Hematopoietic multipotent progenitor cell treated with erythropoietin and hydrocortisone succinate and interleukin-3 and kit ligand, for 6 days (in vitro differentiated cells): ENCODE measurements at places on chromosomes 2 and 18.

DNA sequence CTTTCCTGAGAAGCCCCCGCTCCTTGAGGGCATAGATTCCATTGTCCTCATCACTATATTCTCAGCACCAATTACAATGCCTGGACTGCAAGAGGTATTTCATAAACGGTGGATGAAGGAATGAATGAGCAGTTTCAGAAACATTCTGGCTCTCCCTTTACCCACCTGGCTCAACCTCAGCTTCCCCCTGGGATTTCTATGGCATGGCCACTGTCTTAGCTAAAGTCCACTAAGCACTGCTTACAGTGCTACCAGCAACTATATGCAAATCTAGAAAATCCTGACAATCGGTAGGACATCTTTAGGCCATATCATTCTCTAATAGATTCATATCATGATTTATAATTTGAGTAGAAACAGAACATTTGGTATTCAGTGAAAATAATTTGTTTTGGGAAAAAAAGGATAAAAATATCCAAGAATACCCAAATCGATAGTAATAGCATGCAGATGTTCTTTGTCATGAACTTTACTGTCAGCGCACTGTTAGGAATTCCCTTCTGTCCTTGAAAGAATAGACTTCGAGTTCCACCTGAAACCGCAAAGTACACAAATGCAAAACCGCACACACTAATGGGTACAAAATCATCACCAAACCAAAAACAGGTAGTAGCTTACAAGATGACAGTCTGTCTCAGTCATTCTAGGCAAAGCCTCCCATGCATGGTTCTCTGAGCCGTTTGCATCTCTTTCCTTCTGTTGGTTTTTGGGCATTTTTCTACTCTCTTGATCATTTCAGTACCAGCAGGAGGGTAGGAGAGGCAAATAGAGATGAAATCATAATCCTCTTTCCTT is 303.6 kb upstream of the ID2 start:
- no peak for DNase-seq

GRCh38 chr2:69847068-69847828 is 17.8 kb downstream of the GMCL1 start:
- peak; percentile 48 for DNase-seq

- DNase-seq, result no peak
These were observed 37.3 kb downstream of the KCMF1 start for GRCh38 chr2:85008252-85008651.

- DNase-seq, result no peak
These were observed 1287.8 kb upstream of the TMEFF2 start for GRCh38 chr2:193482557-193482956.

DNA sequence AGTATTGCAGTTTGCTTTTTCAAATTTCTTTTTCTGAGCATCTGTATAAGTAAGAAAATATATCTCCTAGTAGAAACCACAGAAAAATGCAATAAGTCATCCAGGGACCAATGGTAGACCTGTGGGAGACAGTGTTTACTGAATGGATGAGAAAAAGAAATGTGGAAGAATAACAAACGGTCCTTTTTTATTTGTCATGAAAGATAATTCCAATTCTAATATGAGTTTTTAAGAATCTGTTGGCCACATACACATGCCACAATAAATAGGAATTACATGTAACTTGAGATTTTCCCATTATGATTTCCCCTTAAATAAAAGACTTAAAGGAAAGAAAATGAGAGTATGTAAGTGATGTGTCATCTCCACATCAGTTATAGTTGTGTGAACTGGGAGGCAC is 107.7 kb upstream of the RAB27B start:
- DNase-seq, result no peak

DNA sequence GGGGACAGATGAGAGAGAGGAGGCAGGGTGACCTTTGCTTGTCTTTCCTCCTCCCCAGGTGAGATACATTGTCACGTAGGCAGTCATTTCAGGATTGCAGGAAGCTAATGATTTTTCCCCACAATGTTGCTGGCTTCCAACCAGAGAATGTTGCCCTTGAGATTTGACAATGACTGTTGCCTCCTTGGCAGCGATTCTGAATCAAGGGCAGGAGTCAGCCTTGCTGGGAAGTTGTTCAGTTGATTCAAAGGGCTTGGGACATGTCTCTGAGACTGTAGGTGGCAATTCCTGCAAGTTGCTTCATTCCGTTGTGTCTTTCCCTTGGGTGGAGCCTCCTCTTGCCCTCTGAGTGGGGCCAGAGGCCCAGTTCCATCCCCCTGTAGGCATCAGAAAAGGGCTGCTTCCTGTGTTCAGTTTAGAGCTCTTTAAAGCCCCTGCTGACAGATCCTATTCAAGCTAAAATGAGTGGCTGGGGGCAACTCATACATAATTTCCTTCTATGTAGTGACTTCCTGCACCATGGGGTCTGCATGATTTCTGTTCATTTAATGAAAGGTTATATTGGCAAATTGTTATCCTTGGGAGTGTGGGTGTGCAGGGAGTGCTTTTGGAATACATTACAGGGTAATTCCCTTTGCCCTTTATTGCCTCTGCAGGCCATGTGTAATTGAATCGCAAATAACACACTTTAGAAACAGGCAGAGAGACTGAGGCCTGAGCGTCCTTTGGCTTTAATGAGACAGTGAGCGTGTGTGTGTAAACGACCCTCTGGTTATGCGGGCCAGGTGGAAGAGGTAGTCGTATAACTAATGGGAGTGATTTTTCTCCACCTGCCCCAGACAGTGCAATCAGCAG is 52.4 kb downstream of the GPR39 start:
- no peak for DNase-seq

DNA sequence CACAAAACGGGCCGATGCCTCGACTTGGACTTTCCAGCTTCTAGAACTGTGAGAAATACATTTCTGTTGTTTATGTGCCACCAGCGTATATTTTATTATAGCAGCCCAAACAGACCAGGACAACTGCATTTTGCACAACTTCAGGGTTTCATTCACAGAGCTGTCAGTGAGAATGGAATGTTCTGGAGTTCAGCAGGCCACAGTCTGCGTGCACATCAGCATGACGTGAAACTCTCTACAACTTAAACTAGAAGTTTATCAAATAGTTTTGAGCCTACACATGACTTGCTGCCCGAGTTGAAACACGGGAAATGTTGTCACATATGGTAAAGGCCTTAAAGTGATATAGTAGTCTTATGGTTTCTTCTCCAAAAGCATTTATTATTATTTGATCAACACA is 3.9 kb upstream of the TRIB2 start:
- DNase-seq, result no peak

GRCh38 chr2:240902615-240903041 is 3.5 kb upstream of the CROCC2 start:
- DNase-seq, result no peak

- DNase-seq, result no peak
These were observed 20.5 kb upstream of the RPL37A start for GRCh38 chr2:216478151-216478550.

DNA sequence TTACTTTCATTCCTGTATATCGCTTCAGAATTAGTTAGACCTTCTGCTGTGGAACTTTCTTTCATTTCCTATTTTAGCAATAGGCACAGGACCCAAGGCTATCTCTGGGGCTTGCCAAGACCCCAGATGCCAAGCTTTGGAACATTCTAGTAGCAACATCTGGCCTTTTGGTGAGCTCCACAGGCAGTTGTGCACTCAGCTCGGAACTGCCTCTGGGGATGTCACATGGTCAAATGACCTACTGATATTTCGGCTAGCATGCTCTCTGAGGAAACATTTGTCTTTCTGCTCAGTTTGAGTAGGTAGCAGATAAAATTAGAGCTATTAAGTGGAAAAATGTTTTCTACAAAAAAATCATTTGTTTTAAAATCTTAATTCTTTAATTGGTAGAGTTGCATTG is 76.6 kb upstream of the ITGA4 start:
- no peak for DNase-seq

DNA sequence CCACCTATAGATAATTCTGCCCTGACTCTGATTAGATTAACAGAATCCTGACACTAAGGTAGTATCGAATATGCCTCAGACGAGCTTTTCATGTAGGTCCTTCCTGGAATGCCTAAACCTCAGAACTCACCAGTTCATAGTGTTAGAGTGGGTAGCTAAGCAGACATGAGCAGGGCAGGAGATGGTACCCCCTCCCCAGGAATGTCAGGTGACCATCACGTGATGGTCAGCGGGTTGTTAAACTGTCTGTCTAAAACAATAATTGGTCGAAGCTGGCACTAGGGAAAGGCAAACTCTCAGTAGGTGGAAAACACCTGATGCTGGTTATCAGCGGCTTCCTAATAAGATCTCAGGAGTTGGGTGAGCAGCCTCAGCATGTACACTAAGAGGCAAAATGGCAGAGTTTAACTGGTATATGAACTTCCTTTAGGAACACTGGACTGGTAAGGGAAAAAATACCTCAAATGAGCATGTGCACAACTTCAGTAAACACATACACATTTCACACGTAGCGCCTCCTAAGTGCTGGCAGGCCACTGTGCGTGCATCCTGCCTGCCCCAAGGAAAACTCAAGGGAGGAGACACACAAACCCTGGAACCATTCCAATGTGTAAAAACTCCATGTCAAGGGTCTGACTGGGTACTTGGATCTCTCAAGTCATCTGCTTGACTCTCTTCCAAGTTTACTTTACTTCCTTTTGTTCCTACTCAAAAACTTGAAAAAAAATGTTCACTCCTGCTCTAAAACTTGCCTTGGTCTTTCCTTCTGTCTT is 339.5 kb downstream of the GULP1 start:
- DNase-seq, result no peak

DNA sequence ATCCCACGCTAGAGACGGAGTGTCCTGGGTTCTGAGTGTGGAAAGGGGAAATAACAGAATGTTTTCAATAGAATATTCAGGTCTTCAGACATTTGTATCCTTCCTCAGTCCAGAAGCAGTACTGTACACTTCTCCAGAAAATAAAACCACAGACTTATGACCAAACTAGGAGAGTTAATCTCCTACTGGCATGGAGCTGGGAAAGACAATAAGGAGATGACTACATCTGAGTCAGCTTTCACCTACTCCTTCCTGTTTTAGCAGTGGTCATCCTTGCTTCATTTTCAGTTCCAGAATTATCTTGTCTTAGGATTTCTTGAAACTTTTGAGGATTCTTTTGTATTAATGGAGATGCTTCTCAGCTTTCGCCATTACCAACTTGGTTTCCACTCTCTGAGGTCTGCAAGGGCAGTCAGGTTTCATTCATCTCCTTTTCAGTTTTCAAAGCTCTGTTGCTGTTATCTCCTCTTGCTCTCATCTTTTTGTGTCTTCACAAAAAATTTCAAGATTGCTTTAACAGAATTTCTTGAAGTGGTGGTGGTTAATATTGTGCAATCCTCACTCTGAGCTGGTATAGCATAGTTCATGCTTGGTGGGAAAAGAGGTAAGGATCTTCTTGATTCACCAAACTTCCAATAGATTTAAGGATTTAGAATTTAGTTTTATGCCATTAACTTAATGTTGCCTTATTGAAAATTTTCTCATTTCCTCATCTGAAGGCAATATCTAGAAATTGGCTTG is 23.7 kb upstream of the NR4A2 start:
- peak; percentile 17 for DNase-seq

GRCh38 chr2:138600732-138601457 is 99.3 kb downstream of the SPOPL start:
- no peak for DNase-seq

DNA sequence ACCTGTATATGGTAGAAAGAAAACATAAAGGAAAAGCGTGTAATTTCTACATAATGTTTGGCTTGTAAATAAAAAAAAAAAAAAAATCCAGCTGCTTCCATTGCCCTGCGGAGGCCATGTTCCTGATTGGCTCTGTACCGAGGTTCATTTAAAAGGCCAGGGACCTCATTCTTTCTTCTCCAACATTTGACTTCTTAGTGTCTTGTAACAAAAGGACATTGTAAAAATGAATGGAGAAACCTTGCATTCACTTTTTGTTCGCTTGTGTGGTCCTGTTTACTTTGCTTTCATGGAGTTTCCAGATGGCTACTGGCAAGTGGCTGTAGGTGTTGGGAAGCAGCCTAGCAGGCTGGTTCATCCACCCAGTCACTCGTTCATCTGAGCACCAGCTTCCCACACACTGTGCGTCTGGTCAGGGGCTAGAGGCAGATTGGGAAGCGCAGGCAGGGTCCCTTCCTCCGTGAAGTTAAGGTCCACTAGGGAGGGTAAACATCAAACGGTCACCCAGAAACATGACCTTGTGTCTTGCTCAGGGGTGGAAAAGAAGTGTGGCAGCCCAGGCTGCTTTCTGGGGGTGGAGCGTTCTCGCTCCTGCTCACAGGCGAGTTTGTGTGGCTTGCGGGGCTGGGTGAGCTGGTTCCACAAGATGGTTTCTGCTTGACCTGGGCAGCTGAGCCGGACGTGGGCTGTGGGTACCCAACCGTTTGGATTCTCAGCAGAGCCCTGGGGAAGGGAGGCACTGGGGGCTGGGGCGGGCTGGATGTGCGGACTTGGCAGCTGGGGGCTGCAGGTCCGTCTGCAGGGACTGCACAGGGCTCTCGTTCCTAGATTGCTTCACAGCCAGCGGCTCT is 260.7 kb downstream of the AGAP1 start:
- no peak for DNase-seq

GRCh38 chr2:46490521-46491141 is 11.3 kb downstream of the TMEM247 start:
- DNase-seq, result peak; percentile 12

DNA sequence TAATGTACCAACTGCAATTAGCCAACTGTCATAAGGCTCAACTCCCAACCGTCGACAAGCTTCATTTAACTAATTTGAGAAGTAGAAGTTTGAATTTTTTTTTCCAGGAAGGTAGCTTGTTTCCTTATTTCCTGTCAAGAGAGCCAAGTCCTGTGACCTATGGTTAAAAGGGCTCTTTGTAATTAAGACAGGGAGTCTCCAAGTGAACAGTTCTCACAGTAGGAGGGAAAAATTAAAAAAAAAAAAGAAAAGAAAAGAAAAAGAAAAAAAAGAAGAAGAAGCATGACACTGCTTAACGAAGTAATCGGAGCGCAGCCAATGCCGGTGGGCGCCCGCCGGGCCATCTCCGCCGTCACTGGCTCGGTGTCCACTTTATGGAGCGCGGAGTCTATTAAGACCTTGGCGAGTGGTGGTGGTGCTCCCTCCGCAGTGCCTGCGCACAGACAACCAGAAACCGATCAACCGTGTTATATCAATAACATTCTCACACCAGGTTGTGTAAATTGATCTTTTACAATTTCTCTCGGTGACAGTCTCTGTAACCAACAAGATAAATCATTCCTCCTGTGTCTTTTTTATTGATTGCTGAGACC is 197.2 kb upstream of the POU3F3 start:
- peak; percentile 47 for DNase-seq

- peak; percentile 1 for DNase-seq
These were observed 202.8 kb upstream of the THUMPD2 start for GRCh38 chr2:39981883-39982311.

GRCh38 chr2:232869138-232870017 is 686 bp upstream of the SNORC start:
- DNase-seq, result no peak

GRCh38 chr2:157905092-157905491 is 29.0 kb upstream of the ACVR1 start:
- DNase-seq, result no peak

- no peak for DNase-seq
These were observed 589.1 kb upstream of the SLC8A1 start for GRCh38 chr2:41040782-41041520.
